Stimulated activated CD4-positive, alpha-beta T cell treated with anti-CD3 and anti-CD28 coated beads, Interleukin-12 subunit alpha, Interleukin-12 subunit beta, amount 100 ng/mL, for 4 hours (primary cell): ENCODE measurements at places on chromosomes 3 and 15.

- no peak for DNase-seq
These were observed 7.3 kb downstream of the MCTP2 start for GRCh38 chr15:94238539-94239118.

DNA sequence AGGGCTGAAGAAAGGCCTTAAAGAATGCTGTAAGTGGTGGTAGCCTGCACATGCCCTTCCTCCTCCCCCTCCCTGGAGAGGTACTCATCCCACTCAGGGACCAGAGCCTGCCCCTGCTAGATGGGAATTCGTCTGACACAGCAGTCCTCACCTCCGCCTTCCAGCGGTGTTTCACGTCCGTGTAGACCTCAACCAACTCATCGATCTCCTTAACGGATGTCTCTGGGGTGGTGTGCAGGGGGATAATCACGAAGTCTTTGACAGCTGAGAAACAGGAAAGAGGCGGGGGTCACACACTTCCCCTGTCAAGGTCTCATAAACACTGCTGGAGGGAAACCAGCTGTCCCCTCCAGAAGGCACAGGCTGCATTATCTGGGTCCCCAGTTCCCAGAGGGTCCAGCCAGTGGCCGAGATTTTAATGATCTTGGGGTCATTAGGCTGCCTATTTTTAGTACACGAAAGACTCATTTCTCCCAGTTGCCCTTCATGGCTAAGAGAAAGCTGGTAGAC, 9.9 kb downstream of the DNASE1L3 start:
- DNase-seq, result no peak

DNA sequence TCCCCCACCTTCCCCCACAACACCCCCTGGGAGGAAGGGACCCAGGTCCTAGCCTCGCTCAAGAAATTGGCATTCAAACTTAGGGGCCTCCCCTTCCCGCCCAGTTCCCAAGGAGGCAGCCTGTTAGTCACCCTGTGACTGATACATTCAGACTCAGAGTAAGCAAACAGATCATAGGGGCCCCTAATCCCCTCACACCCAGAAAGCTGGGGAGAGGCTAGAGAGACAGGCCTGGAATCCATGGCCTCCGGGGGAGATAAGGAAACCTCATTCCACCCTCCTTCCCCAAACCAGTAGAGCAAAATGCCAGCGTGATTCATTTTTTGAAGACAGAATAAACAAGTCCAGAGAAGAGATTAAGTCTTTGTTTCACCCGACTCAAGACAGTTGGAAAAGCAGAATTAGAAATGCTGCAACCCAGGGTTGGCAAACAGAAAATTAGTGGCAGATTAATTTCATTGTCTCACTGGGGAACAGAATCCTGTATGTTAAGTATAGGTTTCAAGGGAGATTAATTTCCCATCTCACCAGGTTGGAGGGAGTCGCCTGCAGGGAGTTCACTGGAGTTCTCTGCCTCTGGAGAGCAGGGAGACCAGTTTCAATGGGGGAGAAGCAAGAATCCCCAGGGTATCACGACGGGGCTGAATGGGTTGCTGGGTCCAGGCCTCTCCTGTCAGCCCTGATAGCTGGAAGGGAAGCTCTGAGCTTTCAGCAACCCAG, 268.3 kb downstream of the UACA start:
- no peak for DNase-seq

- DNase-seq, result no peak
These were observed 116.2 kb upstream of the SLCO3A1 start for GRCh38 chr15:91737151-91737818.

DNA sequence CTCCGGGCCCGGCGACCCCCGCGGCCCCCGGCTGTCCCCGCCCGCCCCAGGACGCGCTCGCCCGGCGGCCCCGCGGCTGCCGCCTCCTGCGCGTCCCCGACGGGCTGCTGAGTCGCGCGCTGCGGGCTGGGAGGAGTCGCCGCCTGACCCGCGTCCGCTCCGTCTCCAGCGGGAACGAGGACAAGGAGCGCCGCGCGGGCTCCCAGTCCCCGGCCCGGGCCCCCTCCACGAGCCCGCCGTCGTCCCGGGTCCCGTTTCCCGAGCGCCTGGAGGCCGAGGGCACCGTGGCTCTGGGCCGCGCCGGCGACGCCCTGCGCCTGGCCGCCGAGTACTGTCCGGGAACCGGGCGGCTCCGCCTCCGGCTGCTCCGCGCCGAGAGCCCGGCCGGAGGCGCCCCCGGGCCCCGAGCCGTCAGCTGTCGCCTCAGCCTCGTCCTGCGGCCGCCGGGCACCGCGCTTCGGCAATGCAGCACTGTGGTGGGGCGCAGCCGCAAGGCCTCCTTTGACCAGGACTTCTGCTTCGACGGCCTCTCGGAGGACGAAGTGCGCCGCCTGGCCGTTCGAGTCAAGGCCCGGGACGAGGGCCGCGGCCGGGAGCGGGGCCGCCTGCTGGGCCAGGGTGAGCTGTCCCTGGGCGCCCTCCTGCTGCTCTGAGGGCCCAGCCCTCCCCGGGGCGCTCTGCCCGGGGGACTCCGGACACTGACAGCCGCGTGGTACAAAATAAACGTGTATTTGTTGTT, 1.5 kb downstream of the C2CD4A start:
- DNase-seq, result peak; percentile 13

DNA sequence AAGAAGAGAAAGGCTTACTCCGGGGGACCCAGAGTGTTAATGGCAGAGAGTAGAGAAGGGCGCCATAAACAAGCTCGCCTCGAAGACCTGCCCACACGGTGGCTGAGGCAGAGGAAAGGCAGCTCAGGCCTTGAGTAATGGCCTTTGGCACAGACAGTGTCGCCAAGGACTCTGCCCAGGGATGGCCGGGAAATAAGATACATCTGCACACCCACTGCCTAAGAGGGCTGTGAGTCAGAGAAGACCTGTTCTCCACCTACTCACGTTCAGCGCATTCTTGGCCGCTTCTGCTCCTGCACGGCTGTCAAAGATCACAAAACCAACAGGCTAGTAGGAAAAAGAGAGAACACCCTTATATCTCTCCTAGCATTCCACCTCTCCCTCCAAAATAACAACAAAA, 26.2 kb downstream of the RBPMS2 start:
- DNase-seq, result no peak

- no peak for DNase-seq
These were observed 82.1 kb upstream of the PHLDB2 start for GRCh38 chr3:111776827-111777483.

DNA sequence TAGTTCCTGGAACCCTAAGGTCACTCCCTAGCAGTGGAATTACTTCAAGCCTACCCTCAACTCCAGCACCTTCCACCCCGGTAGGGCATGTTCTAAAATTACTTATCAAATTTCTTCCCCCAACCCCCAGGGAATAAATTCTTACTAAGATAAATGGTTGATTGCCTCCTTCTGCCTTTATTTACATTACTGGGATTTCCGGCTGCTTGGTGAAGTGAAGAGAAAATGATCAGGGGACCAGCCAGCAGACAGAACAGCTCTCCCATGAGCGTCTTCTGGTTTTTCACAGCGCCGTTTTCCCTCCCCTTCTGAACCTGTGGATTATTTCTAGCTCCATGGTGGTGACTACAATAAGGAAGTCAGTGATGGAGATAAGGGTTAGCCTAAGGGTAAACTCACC, 521.5 kb upstream of the PPP2R3A start:
- no peak for DNase-seq

GRCh38 chr3:161818106-161818505, 321.5 kb downstream of the OTOL1 start:
- DNase-seq, result no peak

- no peak for DNase-seq
These were observed 441.7 kb downstream of the TBL1XR1 start for GRCh38 chr3:176755552-176755951.

- no peak for DNase-seq
These were observed 14.7 kb downstream of the IDH2 start for GRCh38 chr15:90087454-90088154.

DNA sequence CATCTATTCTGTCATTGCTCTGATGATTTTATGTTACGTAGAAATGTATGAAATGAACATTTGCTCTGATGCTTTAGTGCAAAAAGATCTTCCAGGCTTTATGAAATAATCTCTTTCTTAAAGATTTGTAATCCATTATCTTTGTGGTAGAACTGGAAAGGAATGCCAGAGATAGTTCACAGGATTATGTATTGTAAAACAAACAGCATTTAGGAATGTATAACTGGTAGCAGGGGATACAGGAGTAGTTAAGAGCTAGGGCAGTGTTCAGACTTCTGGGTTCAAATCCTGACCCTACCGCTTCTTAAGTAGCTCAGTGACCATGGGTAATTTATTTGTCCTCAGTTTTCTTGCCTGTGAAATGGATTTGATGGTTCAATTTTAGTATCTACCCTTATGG, 429.8 kb upstream of the TPM1 start:
- DNase-seq, result no peak

DNA sequence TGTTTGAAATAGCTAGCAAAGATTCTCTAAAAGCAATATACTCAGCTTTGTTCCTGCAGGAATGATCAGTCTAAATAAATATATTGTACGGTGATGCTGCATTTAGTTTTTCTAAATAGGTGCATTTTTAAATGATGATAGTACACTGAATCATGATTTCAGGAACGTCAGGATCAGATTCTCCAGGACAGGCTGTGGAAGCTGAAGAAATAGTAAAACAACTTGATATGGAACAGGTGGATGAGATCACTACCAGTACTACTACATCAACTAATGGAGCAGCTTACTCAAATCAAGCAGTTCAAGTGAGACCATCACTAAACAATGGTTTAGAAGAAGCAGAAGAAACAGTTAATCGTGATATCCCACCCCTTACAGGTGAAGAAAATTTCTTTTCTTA, 46.3 kb upstream of the EIF3J start:
- no peak for DNase-seq

DNA sequence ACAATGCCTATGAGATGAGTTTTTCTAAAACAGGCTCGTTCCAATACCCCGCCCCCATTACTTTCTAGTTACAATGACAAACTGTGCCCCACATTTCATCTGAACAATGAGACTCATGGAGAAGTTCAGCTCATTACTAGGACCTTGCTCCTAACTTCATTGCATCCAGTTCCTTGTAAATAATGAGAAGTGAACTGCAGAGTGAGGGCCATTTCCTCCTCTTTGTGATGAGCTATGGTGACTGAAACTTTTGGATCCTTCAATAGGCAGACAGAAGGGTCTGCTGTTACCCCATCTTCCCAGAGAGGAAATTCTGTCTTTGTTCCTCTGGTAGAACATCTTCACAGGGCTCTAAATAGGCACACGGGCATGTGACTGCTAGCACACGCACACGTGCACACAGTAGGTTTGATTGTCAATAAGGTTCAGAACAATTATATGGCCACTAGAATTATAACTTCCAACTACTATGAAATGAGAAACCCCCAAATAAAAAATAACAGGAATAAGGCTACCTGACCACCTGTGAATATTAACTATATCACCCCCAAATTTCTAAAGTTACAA, 51.8 kb downstream of the SERP1 start:
- DNase-seq, result no peak

DNA sequence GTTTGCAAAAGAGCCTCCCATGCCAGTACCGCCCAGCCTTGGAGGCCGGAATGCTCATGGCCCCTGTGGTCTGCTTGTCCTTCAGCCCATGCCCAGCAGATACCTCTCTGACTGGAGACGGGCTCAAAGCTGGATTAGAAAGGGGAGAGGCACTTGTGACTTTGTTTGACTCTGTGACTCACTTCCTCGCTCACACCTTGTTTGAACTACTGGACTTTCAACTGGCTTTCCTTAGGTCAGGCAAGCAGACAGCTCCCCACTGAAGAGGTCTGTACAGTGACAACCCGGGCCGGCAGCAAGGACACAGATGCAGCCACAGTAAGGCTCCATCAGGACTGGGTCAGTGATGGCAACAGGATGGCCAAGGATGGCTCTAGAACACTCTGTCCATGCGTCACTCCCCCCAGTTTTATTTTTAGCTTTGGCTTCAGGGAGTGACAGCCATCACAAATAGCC, 98.6 kb upstream of the ABHD17C start:
- DNase-seq, result no peak

GRCh38 chr15:73851689-73852088, 21.7 kb upstream of the TBC1D21 start:
- DNase-seq, result peak; percentile 34

GRCh38 chr3:51671734-51672475, 853 bp downstream of the TEX264 start:
- peak; percentile 53 for DNase-seq
